Activated CD4-positive, alpha-beta T cell treated with anti-CD3 and anti-CD28 coated beads for 24 hours (primary cell): ENCODE measurements at places on chromosomes 1 and 21.
A peak's percentile ranks its signal among the peaks of the same experiment; 100 is the strongest.

GRCh38 chr1:111507411-111508201 lies 4.2 kb upstream of the ADORA3 start:
- DNase-seq: no peak

GRCh38 chr1:29962831-29963247 lies 726.5 kb downstream of the PTPRU start:
- DNase-seq: no peak

DNA sequence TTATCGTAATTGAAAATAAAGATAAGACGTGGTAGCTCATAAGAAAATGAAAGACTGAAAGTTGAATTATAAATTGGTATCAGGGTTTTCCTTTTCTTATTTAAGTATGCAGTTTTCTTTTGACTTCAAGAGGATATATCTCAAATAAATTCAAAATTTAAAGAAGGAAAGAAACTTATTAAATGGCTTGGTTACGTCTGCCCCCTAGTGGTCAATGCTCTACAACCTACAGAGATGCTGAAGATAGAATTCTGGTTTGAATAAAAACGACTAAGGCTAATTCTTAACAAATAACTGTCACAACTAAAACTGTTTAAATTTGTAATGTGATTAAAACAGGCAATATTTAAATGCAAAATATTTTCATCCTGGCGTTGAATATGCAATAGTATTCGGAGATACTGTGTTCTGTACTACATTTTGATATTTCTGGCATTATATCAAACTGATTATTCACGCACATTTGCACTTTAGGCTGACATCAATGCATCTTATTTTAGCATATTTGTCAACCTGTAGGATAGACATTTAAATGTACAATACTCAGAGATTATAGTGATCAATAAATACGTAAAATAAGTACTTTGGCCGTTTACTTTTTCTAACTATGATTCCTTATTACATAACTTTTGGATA lies 26.8 kb downstream of the IFI44 start:
- peak; percentile 15 for DNase-seq

DNA sequence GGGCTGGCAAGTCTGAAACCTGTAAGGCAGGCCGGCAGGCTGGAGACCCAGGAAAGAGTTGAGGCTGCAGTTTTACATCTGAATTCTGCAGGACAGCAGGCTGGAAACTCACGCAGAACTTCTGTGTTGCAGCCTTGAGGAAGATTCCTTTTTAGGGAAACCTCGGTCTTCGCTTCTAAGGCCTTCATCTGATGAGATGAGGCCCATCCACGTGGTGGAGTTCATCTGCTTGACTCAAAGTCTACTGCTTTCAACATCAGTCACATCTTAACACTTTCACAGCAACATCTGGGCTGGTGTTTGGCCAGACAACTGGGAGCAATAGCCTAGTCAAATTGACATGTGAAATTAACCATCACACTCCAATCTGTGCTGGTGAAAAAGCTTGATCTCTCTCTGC lies 57.1 kb downstream of the EVA1C start:
- no peak for DNase-seq

- DNase-seq: no peak
Measured at GRCh38 chr1:24126018-24126671, 14.2 kb upstream of the MYOM3 start.

GRCh38 chr1:91505086-91505485 lies 4.4 kb downstream of the CDC7 start:
- DNase-seq: no peak

GRCh38 chr1:2625311-2625710 lies 7.5 kb downstream of the MMEL1 start:
- DNase-seq: no peak

DNA sequence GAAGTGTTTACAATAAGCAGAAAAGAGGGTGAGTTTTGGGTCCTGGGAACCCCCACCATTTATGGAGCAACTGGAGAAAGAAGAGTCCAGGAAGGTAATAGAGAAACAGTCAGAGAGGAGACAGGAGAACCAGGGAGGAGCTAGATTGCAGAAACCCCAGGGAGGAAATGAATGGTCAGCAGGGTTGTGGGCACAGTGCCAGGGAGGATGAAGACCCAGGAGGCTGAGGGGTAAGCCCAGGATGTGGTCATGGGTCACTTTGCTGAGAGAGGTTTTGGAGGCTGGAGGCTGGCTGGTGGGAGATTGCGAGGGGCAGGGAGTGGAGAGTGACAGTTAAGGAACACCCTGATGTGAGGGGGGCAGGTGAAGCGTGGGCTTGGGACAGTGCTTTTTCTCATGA lies 169.9 kb upstream of the CSF3R start:
- DNase-seq: no peak

- DNase-seq: no peak
Measured at GRCh38 chr1:195970209-195970608, 638.0 kb downstream of the KCNT2 start.

DNA sequence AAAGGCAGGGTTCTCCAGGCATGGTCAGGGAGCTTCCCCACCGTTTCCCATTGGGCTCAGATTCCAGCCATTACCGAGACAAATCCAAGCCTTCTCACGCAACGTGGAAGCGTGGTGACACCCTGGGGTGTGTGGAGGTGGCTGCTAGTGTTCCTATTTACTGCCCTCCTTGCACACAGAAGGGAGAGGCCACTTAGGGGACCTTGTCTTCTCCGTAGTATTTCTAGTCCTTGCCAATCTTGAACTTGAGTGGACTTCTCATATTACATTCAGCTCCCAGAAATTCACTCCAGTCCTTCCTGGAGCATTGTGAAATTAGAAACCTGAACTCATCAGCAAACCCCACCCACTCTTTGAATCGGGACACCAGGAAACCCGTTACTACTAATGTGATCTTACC lies 131.6 kb downstream of the AJAP1 start:
- no peak for DNase-seq
